ENCODE measurements at places on chromosomes 2 and 18.

GRCh38 chr2:97714950-97715652, 1.7 kb downstream of the ZAP70 start:
- no peak for DNase-seq

DNA sequence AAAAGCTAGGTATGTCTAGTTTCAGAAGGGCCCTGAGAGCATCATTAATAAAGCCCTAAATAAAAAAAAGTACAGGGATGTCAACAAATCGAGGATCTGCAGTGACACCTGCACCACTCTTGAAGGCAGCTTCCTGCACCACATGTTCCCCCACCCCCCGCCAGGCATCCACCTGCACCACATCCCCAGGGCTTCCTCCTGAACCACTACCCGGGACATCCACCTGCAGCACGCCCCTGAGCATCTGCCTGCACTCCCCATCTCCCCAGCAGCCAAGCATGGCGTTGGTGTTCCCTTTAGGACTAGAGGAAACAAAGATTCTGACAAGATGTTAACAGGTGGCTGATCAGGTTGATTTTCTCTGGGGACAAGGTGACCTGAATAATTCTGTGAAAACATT, 55.2 kb downstream of the DLGAP1 start:
- DNase-seq, result no peak

GRCh38 chr2:55992455-55992854, 68.9 kb upstream of the EFEMP1 start:
- no peak for DNase-seq

DNA sequence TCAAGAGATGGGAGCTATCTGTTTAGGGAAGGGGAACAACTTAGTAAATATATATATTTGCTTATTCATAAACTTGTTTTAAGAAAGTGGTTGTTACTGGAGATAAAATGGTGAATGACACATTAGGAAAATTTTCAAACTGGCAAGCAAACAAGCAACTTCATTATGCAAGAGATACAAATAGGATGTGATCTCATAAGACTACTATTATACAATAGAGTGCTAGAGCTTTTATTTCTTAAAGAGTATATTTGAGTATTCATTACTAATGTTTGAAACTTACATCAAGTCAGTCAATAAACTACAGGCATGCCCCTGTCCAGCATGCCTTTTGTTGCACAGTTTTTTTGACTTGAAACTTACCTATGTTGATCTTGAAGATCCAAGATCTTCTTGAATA, 355.2 kb upstream of the KCNJ3 start:
- no peak for DNase-seq

DNA sequence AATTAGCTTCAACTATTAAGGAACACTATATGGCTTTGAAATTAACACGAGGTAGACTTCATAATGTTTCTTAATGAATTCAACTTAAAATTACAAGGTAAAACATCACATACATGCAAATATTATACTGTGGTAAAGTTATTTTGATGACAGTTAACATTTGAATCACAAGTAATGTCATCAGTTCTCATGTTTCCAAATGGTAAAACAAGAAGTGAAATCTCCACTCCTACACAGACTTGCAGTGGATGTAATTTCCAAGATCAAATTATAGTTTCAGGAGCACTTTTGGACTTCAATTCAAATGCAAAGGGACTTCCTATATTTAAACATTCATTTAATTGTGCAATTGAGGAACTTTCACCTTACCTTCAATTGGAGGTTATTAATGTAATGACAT, 39.1 kb downstream of the C18orf54 start:
- no peak for DNase-seq

- DNase-seq, result no peak
Observed at GRCh38 chr18:48095726-48096125, 165.3 kb upstream of the SMAD2 start.

Measured in CD4-positive, alpha-beta T cell treated with Interleukin-15 for 1 hour (primary cell).